Smooth muscle cell of the brain vasculature (primary cell): ENCODE measurements at places on chromosomes 4 and X.

DNA sequence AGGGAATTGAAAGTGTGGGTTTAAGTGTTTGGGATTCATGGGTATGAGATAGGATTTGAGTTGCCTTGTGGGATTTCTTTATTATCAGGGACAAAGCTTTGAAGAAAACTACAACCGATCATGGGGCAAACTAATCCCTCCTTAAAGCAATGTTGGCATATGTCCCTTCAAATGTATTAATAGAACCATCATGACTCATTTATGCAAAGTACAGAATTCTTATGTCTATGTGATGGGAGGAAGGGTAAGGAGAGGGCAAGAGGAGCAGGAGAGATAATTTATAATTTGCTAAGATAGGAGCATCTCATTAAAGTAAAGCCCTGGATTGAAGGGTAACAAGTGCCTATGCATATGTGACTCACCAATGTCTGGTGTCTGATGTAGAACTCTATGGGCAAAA lies 94.2 kb downstream of the PHEX start:
- DNase-seq: no peak

GRCh38 chr4:16155528-16156169 lies 70.6 kb downstream of the TAPT1 start:
- DNase-seq: no peak

GRCh38 chr4:120209706-120210105 lies 143.1 kb upstream of the MAD2L1 start:
- no peak for DNase-seq

DNA sequence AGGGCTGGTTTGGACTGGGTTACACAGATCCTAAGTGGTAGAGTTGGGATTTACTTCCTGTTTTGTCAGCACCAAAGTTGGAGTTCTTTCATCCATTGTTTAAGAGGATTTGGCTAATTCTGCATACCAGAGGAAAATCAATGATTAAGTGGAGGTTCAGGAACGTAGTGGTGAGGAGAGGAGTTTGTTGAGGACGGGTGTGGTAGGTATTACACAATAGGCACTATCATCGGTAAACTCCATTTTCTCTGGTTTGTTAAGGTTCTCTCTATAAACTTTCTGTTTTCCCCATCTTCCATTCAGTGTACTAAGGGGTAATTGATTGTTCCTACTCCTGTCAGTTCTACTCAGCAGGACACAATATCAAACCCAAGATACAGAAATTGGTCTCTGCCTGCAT lies 107.5 kb upstream of the VCX2 start:
- DNase-seq: no peak

- no peak for DNase-seq
These were observed 256.2 kb downstream of the BCOR start for GRCh38 chrX:39841604-39842003.

DNA sequence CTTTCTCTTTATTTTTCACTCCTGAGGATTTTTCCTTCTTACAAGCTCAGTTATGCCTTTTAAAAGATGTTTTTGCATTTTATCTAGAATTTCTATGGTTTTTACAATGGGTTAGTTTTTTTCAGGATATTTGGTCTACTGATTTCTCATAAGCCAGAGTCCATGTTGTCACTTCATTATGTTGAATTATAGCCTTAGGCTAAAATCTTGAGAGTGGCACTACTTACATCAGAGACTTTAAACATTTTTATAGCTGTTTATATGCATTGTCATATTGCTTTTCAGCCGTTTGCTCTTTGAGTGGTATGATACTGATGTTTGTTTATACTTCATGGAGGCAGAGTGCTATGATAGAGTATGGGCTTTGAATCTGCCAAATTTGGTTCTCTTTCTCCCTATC lies 36.4 kb downstream of the CXorf58 start:
- no peak for DNase-seq

DNA sequence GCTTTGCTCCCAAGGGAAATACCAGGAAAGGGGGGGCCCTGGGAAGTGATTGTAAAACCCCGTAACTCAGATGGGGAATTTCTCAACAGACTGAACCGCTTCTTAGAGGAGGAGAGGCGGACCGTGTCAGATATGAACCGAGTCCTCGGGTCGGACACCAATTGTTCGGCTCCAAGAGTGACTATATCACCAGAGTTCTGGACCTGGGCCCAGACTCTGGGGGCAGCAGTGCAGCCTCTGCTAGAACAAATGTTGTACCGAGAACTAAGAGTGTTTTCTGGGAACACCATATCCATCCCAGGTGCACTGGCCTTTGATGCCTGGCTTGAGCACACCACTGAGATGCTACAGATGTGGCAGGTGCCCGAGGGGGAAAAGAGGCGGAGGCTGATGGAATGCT lies 1.0 kb downstream of the PNMA3 start:
- no peak for DNase-seq

GRCh38 chr4:127601029-127601428 lies 31.7 kb upstream of the INTU start:
- no peak for DNase-seq

DNA sequence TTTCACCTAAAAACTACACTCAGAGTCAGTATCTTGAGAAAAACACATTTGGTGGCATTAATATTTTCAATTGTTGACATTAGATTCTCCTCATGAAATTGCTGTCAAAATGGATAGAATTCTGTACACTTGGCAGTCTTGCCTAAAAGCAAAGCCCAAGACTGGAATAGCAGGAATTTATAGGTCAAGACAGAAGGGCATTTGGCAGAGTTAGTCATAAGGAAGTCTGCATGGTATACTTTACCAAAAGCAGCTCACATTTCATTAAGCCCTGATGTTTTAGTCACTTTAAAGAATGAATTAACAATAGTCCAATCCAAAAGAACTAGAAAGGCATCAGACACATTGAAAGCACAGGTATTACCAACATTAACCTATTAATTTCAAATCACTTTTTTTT lies 7.1 kb downstream of the CCDC160 start:
- peak; percentile 18 for DNase-seq

- no peak for DNase-seq
These were observed 272.1 kb upstream of the AGTR2 start for GRCh38 chrX:115898382-115899001.
